EL (cell line): ENCODE measurements at places on chromosomes 3 and 15.

DNA sequence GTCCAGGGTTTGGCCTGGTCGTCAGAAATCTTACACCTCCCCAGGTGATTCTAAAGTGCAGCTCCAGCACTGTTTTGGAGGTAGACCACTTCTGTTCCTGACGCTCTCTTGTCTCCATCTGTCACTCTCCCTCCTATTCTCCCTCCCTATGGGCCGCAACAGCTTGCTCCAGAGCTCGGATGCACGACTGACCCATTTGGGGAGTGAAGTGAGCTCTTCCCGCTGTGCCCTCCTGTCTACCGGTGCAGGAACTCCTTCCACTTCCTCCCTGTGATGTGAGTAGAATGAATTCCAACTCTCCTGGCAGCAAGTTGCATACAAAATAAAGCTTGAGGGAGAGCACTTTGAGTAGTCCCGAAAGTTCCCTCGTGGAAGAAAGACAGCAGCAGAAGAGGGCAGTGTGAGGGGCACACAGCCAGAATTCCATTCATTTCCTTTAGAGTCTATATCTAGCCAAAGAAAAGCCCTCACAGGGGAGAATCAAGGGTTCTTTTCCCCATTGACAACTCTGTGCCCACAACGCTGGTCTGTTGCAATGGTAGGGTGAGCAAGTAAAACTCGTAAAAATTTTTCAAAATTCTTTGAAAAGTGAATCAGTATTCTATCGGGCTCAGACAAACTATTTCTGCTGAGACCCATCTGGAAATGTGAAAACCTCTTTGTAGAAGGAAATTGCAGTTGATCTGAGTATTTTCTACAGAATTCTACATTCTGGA is 39.9 kb upstream of the BDH1 start:
- DNase-seq = peak; percentile 11

- no peak for DNase-seq
Observed at GRCh38 chr3:195005251-195005620, 265.7 kb downstream of the XXYLT1 start.

DNA sequence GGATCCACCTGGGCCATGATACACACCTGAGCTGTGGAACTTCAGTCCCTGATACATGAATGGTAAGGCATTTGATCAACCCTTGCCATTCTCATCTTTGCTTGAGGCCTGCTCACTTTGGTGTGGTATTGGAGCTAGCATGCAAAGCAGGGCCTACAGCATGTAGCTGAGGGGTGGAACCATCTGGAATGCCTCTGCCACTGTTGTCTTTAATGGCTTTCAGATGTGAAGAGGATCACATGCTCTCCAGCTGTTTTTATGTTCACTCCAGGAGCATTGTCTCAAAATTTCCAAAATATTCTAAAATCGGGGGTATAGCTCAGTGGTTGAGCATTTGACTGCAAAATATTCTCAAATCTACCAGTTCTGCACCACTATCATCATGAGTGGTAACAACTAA is 64.4 kb upstream of the PHLDB2 start:
- no peak for DNase-seq

DNA sequence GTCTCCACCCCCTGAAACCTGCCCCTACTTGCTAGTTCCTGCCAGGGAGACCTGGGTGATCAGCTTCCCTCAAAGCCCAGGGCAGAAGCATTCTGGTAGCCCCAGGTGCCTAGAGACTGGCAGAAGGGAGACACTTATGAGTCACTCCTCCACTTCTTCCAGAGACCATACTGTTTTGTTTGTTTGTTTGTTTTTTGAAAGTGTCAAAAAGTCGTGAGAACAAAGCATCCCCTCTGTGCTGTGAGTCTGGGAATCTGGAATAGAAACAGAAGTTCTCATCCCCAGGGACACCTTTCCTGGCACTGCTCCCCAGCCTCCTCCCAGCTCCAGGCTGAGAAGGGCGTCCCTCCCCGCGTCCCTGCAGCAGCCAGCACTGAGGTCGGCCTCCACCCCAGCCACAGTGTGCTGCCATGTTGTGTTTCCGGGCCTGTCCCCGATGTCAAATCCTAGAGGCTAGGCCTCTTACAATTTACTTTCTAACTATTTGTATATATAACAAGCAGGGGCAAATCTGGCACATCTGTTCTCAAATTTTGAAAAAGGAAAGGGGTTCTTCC is 573.0 kb downstream of the RBMS3 start:
- DNase-seq = no peak

GRCh38 chr3:163957072-163957471 is 1121.2 kb downstream of the SI start:
- no peak for DNase-seq

DNA sequence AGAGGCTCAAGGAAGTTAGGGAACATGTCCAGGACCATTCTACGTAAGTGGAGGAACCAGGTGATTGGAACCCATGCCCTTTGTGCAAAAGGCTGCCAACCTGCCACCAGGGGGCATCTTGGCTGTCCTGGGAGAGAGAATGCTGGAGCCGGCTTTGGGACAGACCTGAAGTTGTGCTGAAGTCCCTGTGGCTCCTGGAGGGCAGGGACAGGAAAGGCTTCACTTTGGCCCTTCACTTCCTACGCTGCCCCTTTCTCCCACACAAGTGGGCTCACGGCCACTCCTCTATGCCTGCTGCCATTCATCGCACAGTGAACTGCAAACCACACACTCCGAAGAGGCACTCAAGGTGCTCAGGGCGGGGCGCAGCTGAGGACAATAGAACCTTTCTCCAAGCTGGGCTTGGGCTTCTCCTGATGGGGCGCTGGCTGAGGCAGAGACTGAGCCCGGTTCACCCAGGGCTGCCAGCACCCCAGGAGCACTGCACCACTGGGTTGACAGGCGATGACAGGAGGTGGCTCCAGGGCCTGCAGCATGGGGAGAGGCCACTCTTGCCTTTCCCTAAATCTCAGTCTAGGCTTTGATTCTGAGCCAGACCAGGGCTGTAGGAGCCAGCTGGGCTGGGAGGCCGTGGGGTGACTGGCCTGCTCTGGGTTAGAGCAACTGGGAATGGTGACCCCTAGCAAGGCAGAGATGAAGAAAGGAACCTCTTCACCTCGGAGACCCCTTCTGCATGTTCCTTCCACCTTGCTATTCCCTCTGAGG is 8.4 kb downstream of the SHF start:
- DNase-seq = peak; percentile 16

DNA sequence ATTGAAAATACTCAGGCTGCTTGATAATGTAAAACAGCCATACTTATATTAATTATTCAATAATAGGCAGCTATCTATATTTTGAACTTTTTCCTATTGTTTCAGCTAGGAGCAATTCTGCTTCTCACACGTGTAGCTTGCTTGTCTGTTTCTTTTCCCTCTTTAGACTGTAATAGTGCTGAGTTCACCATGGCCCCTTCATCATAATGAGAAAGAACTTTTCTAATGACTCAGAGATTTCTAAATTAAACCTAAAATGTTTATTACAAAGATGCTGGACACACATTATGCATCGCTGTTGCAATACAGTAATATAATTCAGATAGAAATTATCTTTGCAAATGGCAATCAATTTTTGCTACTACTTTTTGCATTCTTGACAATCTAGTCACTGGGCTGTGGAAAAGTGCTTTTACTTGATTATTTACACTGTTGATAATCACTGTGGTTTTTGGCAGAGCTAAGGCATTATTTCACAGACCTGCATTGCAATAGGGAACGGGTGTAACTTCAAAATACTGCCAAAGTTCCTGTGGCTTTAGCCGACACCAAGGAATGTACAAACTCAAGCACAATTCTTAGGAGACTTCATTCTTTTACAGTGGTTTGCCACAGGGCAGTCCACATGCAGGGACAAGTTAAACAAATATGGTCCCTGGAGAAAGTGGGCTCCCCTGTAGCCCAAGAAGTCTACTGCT is 281.0 kb upstream of the TBL1XR1 start:
- DNase-seq = peak; percentile 98

DNA sequence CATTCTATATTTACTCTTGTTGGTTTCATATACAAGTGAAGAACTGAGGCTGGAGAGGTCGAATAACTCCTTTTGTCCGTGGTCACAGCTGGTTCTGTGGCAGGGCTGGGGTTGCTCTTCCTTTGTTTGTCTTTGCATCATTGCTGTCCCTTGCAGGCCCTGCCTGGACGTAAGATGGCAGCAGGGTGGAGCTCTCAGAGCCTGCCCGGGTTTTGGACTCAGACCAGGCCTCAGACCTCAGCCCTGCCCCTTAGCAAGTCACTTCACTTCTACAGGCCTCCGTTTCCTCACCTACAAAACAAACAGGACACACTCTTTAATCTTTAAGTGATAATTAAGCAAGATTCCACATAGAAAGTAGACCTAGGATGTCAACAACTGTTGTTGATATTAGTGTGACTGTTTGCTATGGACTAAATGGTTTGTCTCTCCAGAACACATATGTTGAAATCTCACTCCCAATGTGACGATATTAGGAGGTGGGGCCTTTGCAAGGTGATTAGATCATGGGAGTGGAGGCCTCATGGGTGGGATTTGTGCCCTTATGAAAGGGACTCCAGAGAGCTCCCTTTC is 65.6 kb upstream of the PLXNA1 start:
- DNase-seq = no peak

GRCh38 chr3:16379838-16380237 is 114.8 kb downstream of the OXNAD1 start:
- DNase-seq = no peak

- peak; percentile 12 for DNase-seq
Observed at GRCh38 chr3:148372206-148372875, 325.4 kb upstream of the AGTR1 start.

- no peak for DNase-seq
Observed at GRCh38 chr3:138799822-138800221, 34.9 kb downstream of the PIK3CB start.

- DNase-seq = peak; percentile 67
Observed at GRCh38 chr3:126959921-126960603, 22.9 kb upstream of the PLXNA1 start.

DNA sequence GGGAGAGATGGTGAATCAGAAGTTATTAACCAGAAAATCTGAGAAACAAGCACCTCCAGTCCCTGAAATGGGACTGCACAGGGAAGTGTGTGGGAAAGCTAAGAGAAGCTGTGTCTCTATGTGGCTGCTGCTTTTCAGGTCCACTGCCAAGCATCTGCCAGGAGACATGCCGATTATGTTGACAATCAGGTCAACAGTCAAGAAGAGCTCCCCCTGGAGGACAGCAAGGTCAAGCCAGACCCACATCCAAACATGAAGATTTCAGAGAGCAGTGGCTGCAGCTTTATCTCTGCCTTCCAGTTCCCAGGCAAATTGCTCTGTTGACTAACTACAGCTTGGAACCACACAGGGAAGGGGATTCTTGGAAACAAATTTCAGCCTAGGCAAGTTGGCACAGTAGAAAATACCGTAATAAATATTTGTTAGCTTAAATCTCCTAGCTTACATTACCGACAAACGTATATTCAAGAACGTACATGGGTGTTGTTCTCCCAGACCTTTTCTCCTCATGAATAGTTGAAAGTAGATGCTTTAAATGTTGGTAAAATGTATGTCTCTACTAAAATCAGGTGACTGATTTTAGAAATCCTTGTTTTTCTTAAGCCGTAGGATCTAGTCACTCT is 394.5 kb upstream of the RARB start:
- peak; percentile 48 for DNase-seq

DNA sequence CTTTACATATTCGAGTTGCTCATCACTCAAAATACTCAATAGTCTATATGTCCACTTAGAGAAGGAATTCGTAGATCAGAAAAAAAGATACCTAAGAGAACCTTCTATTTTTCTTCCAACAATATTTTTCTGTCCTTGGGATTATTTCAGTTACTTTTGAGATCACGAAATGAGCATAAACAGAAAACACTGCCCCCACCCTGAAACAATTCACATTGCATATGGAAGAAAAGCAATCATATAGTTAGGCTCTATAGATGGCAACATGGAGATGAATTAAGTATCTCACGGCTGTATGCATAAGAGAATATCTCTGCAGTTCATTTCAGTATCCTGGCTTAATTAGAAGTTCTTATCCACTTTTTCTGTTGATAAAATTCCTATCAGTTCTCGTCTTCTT is 391.1 kb downstream of the FGF12 start:
- DNase-seq = no peak

DNA sequence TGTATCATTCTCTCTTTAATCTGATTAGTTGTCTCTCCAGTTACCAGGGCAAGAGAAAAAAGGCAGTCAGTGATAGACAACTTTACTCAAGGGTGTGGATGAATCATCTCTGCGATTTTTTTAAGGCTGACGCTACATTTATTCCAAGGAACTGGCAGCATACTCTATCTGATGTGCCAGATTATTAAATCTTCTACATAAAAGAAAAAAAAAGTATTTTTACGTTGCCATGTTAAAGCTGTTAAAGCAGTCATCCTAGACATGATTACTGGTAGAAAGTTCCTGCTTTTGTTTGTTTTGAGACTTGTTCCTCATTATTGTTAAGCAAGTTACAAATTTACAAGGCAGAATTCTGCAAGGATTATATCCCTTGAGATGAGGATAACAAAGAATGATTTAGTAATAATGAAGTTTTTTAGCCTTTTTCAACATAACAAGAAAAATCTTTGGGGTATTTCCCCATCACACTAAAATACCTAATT is 121.7 kb downstream of the CBLB start:
- DNase-seq = peak; percentile 50

- peak; percentile 45 for DNase-seq
Observed at GRCh38 chr3:126474498-126475412, 936 bp downstream of the ZXDC start.

GRCh38 chr3:182609575-182610156 is 183.6 kb upstream of the ATP11B start:
- DNase-seq = no peak

GRCh38 chr15:42549032-42549491 is 424 bp downstream of the HAUS2 start:
- DNase-seq = peak; percentile 49

DNA sequence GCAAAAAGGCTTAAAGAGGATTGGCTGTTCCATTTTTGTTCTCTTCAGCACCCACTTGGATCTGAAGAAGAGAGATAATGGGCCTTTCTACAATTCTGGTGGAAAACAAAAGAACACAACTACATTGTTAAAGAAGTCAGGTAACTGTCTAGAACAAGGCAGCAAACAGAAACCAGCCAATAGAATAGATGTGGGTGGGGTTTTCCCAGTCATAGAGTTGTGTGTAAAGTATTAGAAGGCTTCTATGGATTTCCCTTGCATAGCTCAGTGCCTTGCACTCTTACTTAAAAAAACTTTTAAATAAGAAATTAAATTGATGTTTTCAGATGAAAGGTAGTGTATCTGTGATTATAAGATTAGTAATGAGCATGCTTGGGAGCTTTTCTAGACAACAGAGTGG is 462.7 kb upstream of the ATP11B start:
- DNase-seq = no peak

- DNase-seq = no peak
Observed at GRCh38 chr15:94791510-94791909, 560.1 kb downstream of the MCTP2 start.

DNA sequence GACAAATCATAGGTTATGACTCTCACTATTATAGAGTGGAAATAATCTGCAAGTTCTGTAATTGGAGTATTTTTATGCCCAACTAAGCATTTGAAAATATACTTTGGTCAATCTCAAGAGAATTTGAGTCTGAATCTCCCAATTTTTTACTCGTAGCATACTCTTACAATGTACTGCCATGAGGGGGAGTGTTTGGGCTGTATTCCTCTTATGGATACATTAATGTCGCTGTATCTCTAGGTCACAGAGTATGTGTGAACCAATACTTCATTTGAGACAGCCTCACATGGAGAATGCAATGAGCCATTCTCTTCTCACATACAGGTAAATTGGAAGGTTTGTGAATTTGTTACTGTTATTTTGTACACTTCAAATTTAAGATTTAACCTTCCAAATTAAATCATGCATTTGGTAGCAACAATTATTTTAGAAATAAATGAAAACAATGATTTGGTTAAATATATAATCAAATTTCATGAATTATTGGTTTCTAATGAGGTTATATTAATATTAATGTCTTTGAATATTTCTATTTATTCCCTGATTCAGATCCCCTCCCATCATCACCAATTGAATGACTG is 5.5 kb upstream of the CD200 start:
- peak; percentile 56 for DNase-seq

GRCh38 chr15:42911058-42911592 is 9.5 kb downstream of the TTBK2 start:
- peak; percentile 64 for DNase-seq
